Fibroblast of pulmonary artery (primary cell): ENCODE measurements at places on chromosomes 2 and 18.
A peak's percentile ranks its signal among the peaks of the same experiment; 100 is the strongest.

GRCh38 chr2:17479875-17480274 lies 38.4 kb downstream of the RAD51AP2 start:
- DNase-seq, result peak; percentile 23

DNA sequence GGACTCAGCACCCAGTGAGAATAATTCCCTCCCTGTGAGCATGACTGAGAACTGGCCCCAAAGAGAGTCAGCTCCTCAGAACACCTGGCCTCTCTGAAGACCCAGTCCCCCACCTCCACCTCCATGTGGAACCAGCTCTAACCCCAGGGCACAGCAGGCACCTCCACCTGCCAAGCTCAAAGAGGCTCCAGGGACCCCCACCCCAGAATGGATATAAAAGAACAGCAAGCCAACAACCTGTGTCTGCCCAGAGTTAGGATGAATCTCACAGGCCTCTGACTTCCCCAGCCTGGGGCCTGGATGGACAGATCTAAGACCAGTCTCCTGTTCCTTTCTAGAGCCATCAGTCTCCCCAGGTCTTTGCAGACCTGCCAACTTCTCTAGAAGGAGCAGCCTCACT lies 498.5 kb downstream of the EIPR1 start:
- DNase-seq, result no peak

- DNase-seq, result no peak
These were observed 305.8 kb downstream of the EIPR1 start for GRCh38 chr2:3071685-3072263.

DNA sequence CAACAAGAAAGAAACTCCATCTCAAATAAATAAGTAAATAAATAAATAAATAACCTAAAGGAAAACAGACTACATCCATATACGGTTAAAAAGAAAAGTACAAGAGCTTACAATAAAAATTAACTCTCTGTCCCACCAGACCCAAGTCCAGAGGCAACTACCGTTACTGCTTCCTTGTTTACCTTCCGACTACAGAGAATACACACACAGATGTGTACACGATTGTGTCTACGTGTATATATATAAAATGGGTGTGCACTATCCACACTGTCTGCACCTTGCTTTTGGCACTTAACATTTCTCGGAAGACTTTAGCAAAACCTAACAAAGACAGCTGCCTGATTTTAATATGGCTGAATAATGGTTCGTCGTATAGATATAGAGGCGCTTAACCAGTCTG lies 69.9 kb downstream of the ACTR2 start:
- DNase-seq, result no peak

GRCh38 chr2:171018522-171018921 lies 89.5 kb downstream of the GORASP2 start:
- no peak for DNase-seq

DNA sequence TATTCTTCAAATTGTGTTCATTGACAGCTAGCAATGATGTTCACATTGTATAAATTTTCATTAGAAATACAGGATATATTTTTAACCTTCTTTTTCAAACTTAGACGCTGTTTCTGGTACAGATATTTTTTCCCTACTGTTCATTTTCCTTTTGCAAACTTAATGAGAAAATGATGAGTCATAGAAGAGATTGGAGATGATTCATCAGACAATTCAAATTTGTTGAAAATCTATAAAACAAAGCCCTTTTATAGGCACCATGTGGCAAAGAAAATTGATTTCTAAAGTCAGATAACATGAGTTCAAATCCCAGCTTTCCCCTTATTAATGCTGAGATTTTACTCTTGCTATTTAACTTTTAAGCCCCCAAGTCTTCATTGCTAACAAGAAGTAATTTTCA lies 728.8 kb upstream of the DDX18 start:
- no peak for DNase-seq

DNA sequence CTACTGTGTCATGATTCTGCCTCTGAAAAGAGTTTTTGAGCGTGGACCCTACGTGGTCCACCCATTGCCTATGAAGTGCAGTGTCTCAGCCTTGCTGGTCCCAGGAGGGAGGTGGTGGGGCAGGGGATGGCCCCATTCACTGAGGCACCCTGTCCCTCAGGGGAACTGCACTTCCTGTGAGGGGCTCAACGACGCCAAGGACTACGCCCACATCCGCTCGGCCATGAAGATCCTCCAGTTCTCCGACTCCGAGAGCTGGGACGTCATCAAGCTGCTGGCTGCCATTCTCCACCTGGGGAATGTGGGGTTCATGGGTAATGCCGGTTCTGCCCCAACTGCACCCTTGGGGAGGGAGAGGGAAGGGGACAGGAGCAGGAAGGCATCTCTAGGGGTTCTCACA lies 42.5 kb downstream of the MYO7B start:
- no peak for DNase-seq

GRCh38 chr2:5980450-5981190 lies 288.4 kb downstream of the SOX11 start:
- DNase-seq, result no peak

DNA sequence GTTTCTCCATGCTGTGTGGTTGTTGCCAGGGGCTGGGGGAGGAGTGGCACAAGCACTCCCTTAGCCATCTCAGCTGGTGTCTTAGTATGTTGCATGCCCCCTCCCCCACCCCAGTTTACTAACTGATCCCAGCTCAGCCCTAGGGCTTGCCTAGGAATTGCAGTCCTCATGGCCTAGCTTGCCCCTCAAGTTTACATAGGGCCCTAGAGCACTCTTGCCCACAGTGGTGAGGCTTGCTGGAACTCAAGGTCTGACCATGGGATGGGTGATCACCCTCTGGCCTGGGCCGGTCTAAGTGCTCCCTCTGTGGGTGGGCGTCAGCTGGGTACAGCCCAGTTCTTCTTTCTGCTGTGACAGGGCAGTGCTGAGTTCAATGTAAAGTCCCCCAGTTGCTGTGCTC lies 156.1 kb upstream of the PIEZO2 start:
- no peak for DNase-seq

DNA sequence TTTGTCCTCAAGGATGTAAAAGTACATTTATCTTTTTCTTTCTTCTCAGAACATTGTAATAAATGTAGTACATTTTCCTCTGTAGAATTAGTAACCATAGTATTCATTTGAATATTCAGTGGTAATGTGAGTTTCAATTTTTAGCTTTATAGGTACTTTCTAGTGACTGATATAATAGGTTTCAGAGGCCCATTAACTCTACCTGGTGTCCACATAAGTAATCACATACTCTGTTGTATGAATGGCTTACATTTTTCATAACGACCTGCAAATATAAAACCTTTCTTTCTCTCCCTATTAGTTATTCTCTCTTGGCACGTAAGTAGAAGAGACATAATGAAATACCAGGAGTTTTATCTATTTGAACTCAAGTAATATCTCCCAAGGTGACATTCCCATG lies 1017.6 kb downstream of the DPP10 start:
- no peak for DNase-seq

DNA sequence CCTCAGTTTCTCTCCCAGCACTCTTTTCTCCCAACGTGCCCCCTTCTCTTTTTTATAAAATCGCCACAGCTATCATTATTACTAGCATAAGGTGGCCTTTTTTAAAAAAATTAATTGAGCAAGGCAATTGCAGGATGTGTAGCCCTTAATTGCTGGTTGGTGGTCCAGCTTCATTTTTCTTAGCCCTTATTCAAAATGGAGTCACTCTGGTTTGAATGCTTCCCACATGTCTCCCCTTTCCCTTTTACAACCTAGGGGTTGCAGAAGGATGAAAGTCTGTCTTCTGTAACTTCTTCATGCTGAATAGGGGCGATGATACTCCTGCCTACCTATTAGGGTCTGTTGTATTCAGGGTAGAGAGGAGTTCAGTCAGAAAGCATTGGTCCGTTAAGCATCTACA lies 36.6 kb upstream of the PROKR1 start:
- no peak for DNase-seq

GRCh38 chr2:161199912-161200701 lies 39.9 kb downstream of the TANK start:
- no peak for DNase-seq

DNA sequence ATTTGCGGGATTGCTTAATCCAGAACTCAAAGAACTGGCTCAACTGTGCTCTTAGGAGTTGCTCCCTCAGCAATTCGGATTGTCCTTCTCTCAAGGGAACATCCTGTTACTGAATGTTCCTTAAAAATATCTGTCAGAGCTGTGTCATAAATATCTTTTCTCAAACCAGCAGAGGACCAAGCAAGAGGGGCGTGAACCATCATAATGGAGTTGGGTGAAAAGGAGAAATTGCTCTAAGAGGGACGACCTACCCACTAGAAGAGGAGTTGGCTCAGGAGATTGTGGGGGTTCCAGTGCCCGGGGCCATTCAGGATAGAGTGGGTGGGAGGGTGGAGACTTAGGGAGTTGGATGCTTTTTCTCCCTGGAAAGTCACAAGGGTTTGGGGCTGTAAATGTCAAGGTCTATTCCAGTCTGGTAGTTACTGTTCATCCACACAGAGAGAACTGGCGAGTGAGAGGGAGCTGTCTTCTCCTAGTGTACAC lies 59.5 kb downstream of the MERTK start:
- no peak for DNase-seq

GRCh38 chr2:237614151-237614720 lies 13.2 kb upstream of the LRRFIP1 start:
- peak; percentile 77 for DNase-seq

DNA sequence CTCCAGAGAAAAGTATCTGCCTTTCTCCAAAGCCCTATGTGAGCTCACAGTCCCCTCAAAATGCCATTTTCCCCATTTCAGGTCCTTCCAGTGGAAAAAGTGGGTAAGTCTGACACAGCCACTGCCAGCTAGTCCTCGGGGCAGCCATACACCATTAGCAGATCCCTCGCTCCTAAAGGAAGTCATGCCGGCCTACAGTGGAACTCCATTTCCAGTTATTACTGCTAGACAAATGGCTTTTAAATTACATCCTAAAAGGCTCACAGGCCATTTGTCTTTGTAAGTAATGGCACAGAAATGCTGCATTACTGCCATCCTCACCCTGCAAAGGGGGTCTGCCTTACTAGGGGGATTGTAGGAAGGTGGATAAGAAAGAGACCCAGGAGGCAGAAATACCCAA lies 259.4 kb upstream of the SIX2 start:
- no peak for DNase-seq

- DNase-seq, result no peak
These were observed 13.1 kb downstream of the CASP10 start for GRCh38 chr2:201196003-201196402.

- peak; percentile 27 for DNase-seq
These were observed 222.5 kb upstream of the COPS8 start for GRCh38 chr2:236862961-236863728.

GRCh38 chr2:133976659-133977058 lies 277.2 kb upstream of the MGAT5 start:
- DNase-seq, result no peak
